Vein endothelial cell (primary cell): ENCODE measurements at places on chromosomes 11 and 22. TPM values are rescaled to one million over a fixed set of nuclear protein-coding genes. Genes with fewer than 3 reads are reported as not detected.

TYR gene
- 0.29 TPM in 1 of 2 replicates, not detected in the other for total RNA-seq

TP53I11 gene
- total RNA-seq, result 36.9 and 50.0 TPM in 2 replicates

TSPAN32 gene
- not detected in 2 replicates for total RNA-seq

FOSL1 gene
- 32.1 and 39.5 TPM in 2 replicates for total RNA-seq

TRIM6 gene
- 2.1 and 2.3 TPM in 2 replicates for total RNA-seq

KRTAP5-10 gene
- total RNA-seq, result not detected in 2 replicates

APOA4 gene
- not detected in 2 replicates for total RNA-seq

OR52A1 gene
- not detected in 2 replicates for total RNA-seq

SCUBE2 gene
- 0.38 and 0.65 TPM in 2 replicates for total RNA-seq

OR51B4 gene
- total RNA-seq, result not detected in 2 replicates

ZNF215 gene
- total RNA-seq, result 2.3 and 4.1 TPM in 2 replicates

OR56A1 gene
- not detected in 2 replicates for total RNA-seq

ROBO3 gene
- total RNA-seq, result 20.5 and 50.6 TPM in 2 replicates

FGF3 gene
- total RNA-seq, result not detected in 2 replicates

CCDC157 gene
- 1.8 and 4.2 TPM in 2 replicates for total RNA-seq

C11orf42 gene
- total RNA-seq, result not detected in 2 replicates

GGT1 gene
- 1.3 and 2.3 TPM in 2 replicates for total RNA-seq

MPZL2 gene
- total RNA-seq, result 25.8 and 42.1 TPM in 2 replicates

NXPE2 gene
- total RNA-seq, result not detected in 2 replicates

PNPLA5 gene
- total RNA-seq, result not detected in 2 replicates

CNTN5 gene
- not detected in 2 replicates for total RNA-seq

ATG16L2 gene
- total RNA-seq, result 10.8 and 14.0 TPM in 2 replicates

HBD gene
- total RNA-seq, result not detected in 2 replicates

XPNPEP3 gene
- 13.8 and 16.7 TPM in 2 replicates for total RNA-seq

KCNE3 gene
- 0.33 and 1.1 TPM in 2 replicates for total RNA-seq
